Mucosa of gallbladder (tissue), 1 donor: ENCODE measurements at places on chromosomes 3 and 15. TPM values are rescaled to one million over a fixed set of nuclear protein-coding genes. Genes with fewer than 3 reads are reported as not detected.

Gene GABRB3
- 91.6 TPM for total RNA-seq

Gene CLSTN2
- total RNA-seq = 7.1 TPM

Gene PDE8A
- total RNA-seq = 80.0 TPM

Gene LOXL1
- total RNA-seq = 20.2 TPM

Gene FGF7
- total RNA-seq = 99.0 TPM

Gene PPARG
- 13.0 TPM for total RNA-seq

Gene MINAR1
- 0.32 TPM for total RNA-seq

Gene MCF2L2
- 1.8 TPM for total RNA-seq

Gene ACTC1
- total RNA-seq = 40.5 TPM

Gene CKMT1A
- 65.4 TPM for total RNA-seq

Gene TMC3
- total RNA-seq = 0.06 TPM

Gene GPR15
- 0.17 TPM for total RNA-seq

Gene XIRP1
- 0.09 TPM for total RNA-seq

Gene SCN5A
- 0.20 TPM for total RNA-seq

Gene KNG1
- total RNA-seq = 0.43 TPM

Gene CATSPER2
- 8.1 TPM for total RNA-seq

Gene FAM107A
- 6.4 TPM for total RNA-seq

Gene CCR2
- 4.1 TPM for total RNA-seq

Gene MGLL
- total RNA-seq = 193 TPM

Gene TIGIT
- total RNA-seq = 0.40 TPM

Gene B3GNT5
- total RNA-seq = 27.1 TPM
